Suprapubic skin (tissue), 4 donors: ENCODE measurements at places on chromosomes 6 and 20. TPM values are rescaled to one million over a fixed set of nuclear protein-coding genes. Genes with fewer than 3 reads are reported as not detected.
A peak's percentile ranks its signal among the peaks of the same experiment; 100 is the strongest.

DNA sequence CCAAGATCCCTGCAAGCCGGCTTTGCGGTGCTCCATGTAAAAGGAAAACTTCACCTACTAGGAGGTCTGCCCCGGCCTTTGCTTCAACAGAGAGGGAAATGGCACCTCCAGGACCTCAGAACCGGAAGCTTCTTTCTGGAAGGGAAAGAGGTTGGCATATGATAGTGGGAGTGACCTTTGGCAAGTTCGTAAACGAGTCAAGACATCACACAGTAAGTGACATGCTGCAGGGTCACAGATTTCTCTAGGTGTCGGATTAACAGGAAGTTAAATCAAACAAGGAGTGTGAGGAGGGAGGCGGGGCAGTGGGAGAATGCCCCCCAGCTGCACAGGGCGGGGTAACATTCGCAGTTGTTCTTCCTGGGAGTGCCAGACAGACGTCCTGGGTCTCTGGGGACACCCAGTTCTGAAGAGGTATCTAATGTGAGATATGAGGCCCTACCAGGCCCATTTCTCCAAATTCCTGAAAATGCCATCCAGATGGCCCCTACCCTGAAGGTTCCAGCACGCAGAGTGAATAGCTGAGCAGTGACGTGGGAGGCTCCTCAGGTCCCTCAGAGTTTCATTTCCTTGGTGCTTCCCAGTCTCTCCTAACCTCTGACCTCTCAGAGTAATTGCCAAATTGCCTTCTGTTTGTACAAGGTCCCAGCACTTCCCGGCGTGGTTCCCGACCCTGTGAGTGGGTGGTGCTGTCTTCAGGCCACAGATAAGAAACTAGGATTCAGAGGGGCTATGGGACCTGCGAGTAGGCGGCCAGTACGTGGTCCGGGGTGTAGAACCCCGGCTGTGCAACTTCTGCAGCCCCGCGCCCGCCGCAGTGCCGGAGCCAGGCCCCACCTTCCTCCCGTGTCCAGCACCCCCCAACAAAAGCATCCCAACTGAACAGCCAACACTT lies 1.9 kb downstream of the RRBP1 start:
- H3K27ac ChIP-seq: peak overlapping the region; percentile 95
- peaks cover 15% of the 10 kb centered on the region for H3K36me3 ChIP-seq
- H3K27me3 ChIP-seq: no peaks in the 10 kb centered on the region
- peak overlapping the region; percentile 75 for H3K4me3 ChIP-seq
- peak; percentile 79 for DNase-seq
- peaks cover 33% of the 10 kb centered on the region for H3K4me1 ChIP-seq

GRCh38 chr20:4283016-4283415 lies 267.7 kb upstream of the RNF24 start:
- H3K27ac ChIP-seq: no peak overlapping the region
- H3K27me3 ChIP-seq: peaks cover 11% of the 10 kb centered on the region
- H3K4me3 ChIP-seq: no peak overlapping the region
- no peaks in the 10 kb centered on the region for H3K4me1 ChIP-seq
- DNase-seq: no peak

DNA sequence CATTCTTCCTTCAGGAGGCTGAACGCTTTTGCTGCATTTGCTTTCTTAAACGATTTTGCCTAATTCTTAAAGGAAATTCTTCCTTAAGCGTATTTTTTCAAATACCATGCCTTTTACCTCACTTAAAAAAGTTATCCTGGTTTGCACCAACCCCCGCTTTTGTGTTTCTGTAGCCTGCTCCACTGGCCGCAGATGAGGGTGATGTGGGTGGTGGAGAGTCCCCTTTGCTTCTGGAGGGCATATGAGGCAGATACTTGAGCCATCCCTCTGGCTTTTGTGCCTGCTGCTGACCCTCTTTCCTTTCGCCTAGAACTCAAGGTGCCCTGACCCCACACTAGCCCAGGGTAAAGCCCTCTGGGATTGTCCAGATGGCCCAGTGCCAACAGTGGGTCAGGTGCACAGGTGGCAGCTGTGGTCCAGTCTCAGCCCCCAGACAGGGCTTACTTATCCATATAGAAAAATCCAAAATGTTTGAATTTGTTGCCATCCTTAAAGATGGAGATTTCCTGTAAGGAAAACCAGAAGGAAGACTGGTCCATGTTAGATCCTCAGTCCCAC lies 43.9 kb downstream of the SPATA2 start:
- no peak overlapping the region for H3K4me3 ChIP-seq
- no peak overlapping the region for H3K27ac ChIP-seq
- no peak for DNase-seq
- H3K27me3 ChIP-seq: no peaks in the 10 kb centered on the region
- H3K4me1 ChIP-seq: no peaks in the 10 kb centered on the region
- peaks cover 60% of the 10 kb centered on the region for H3K36me3 ChIP-seq

GRCh38 chr6:158009935-158010585 lies 28.4 kb downstream of the SYNJ2 start:
- peaks cover 15% of the 10 kb centered on the region for H3K4me1 ChIP-seq
- H3K36me3 ChIP-seq: no peaks in the 10 kb centered on the region
- no peak overlapping the region for H3K4me3 ChIP-seq
- no peak for DNase-seq
- no peaks in the 10 kb centered on the region for H3K27me3 ChIP-seq

The ENPP5 gene
- 2.2 TPM for total RNA-seq

DNA sequence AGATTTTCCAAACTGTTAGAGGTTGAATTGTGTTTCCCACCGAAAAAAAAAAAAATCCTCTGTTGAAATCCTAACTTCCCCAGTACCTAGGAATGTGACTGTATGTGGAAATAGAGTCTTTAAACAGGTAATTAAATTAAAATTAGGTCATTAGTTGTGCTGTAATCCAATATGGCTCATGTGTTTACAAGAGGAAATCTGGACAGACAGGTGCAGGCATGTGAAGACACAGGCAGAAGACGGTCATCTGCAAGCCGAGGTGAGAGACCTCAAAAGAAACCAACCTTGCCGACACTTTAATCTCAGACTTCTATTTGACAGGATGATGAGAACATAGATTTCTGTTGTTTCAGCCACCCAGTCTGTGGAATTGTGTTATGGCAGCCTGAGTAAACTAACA lies 28.6 kb upstream of the EZR start:
- H3K4me3 ChIP-seq: no peak overlapping the region
- H3K27ac ChIP-seq: peak overlapping the region; percentile 94
- DNase-seq: no peak
- H3K27me3 ChIP-seq: no peaks in the 10 kb centered on the region
- H3K4me1 ChIP-seq: peaks cover 44% of the 10 kb centered on the region
- no peaks in the 10 kb centered on the region for H3K36me3 ChIP-seq

The GJA10 gene
- total RNA-seq: not detected

DNA sequence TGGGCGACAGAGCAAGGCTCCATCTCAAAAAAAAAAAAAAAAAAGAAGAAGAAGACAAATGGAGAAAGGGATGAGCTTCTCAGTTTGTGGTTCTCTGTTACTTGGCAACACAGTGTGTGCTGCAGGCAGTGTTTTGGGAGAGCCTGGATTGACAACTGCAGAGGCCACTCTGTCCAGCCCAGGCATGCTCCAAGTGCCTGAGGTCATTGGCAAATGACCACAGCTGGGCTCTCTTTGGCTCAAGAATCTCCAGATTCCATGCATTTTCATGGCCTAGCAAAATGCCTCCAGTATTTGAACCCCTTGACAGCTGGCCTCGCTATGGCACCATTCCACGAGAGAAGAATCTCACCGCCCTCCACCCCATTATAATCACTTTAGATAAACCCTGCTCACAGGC lies 126.2 kb downstream of the ANKRD60 start:
- H3K36me3 ChIP-seq: no peaks in the 10 kb centered on the region
- no peak overlapping the region for H3K27ac ChIP-seq
- H3K4me3 ChIP-seq: no peak overlapping the region
- no peak for DNase-seq
- no peaks in the 10 kb centered on the region for H3K27me3 ChIP-seq

- H3K4me3 ChIP-seq: no peak overlapping the region
- DNase-seq: no peak
- no peaks in the 10 kb centered on the region for H3K4me1 ChIP-seq
- no peaks in the 10 kb centered on the region for H3K27me3 ChIP-seq
- no peak overlapping the region for H3K27ac ChIP-seq
- peaks cover 20% of the 10 kb centered on the region for H3K36me3 ChIP-seq
Observed at GRCh38 chr6:42599558-42599957, 35.7 kb downstream of the UBR2 start.

The BACH2 gene
- total RNA-seq: 17.0 TPM

- no peaks in the 10 kb centered on the region for H3K4me1 ChIP-seq
- no peaks in the 10 kb centered on the region for H3K27me3 ChIP-seq
- H3K27ac ChIP-seq: no peak overlapping the region
- DNase-seq: no peak
- no peaks in the 10 kb centered on the region for H3K36me3 ChIP-seq
Observed at GRCh38 chr6:104682722-104683643, 176.7 kb downstream of the HACE1 start.

DNA sequence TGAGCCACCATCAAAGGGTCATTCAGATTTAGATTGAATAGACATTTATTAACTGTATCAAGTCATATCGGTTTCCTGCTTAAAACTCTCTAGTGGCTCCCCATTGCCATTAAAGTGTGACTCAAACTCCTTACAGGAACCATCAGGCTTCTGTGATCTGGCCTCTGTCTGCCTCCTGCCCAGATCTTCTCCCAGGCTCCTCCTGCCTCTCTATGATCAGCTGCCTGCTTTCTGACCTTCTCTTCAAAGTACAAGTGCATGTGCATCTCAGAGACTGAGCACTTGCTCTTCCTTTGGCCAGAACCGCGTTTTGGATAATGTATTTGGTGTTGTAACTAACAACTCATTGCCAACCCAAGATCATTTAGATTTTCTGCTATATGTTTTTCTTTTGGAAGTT lies 52.7 kb downstream of the IL20RA start:
- H3K36me3 ChIP-seq: no peaks in the 10 kb centered on the region
- H3K4me1 ChIP-seq: peaks cover 41% of the 10 kb centered on the region
- peaks cover 2% of the 10 kb centered on the region for H3K27me3 ChIP-seq
- H3K4me3 ChIP-seq: no peak overlapping the region

The PRDM13 gene
- not detected for total RNA-seq

DNA sequence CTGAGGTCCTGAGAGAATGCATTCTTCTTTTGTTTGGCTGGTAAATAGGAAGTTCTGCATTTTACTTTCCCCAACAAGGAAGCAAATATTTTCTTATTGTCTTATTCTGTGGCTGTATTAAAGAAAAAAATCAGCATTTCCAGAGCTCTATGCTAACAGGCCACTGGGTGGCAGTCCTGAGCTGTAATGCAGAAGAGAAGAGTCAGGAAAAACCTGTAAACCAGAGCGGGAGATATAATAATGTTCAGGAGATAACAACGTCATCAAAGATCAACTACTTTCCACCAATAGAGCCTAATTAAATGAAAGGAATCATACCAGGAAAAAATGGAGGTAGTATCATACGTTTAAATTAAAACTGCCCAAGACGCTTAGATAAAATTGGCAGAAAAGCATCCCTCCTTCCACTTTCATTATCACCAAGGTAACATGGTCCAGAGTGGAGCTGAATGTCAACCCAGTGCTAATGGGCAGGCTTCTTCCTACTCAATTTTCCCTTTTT lies 55.6 kb upstream of the CARMIL1 start:
- no peak for DNase-seq
- peak overlapping the region; percentile 33 for H3K4me3 ChIP-seq
- H3K4me1 ChIP-seq: peaks cover 42% of the 10 kb centered on the region
- no peaks in the 10 kb centered on the region for H3K27me3 ChIP-seq
- no peaks in the 10 kb centered on the region for H3K36me3 ChIP-seq

- H3K36me3 ChIP-seq: no peaks in the 10 kb centered on the region
- DNase-seq: no peak
- H3K27me3 ChIP-seq: no peaks in the 10 kb centered on the region
- no peak overlapping the region for H3K4me3 ChIP-seq
- H3K27ac ChIP-seq: no peak overlapping the region
Observed at GRCh38 chr20:4549711-4550259, 171.9 kb upstream of the PRND start.

The MCHR2 gene
- total RNA-seq: not detected

DNA sequence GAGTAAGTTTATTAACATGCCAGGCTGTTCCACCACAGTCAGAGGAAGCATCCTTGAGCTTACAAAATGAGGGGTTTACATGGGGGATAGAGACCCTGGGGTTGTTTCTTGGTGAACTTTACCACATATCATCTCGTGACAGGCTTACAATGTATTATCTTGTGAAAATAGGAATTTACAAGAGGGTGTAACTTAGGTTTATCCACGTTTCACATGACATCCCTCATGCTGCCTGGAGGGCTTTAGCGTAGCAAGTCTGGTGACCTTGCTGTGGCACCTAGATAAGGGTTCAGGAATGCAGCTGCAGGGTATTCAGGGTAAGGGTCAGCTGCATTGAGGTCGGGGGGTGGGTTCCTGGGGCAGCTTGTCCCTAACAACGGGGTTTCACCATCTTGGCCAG lies 154.6 kb upstream of the ARG1 start:
- H3K27me3 ChIP-seq: no peaks in the 10 kb centered on the region
- H3K4me1 ChIP-seq: no peaks in the 10 kb centered on the region
- H3K4me3 ChIP-seq: no peak overlapping the region
- no peaks in the 10 kb centered on the region for H3K36me3 ChIP-seq
- no peak overlapping the region for H3K27ac ChIP-seq
- DNase-seq: no peak

The DDO gene
- 0.81 TPM for total RNA-seq

- no peak overlapping the region for H3K27ac ChIP-seq
- no peaks in the 10 kb centered on the region for H3K36me3 ChIP-seq
- no peak for DNase-seq
- no peaks in the 10 kb centered on the region for H3K27me3 ChIP-seq
- H3K4me3 ChIP-seq: no peak overlapping the region
Observed at GRCh38 chr6:166638573-166638964, 11.5 kb upstream of the RPS6KA2 start.

- H3K4me3 ChIP-seq: peak overlapping the region; percentile 47
- peaks cover 4% of the 10 kb centered on the region for H3K27me3 ChIP-seq
- no peaks in the 10 kb centered on the region for H3K36me3 ChIP-seq
- peaks cover 16% of the 10 kb centered on the region for H3K4me1 ChIP-seq
Observed at GRCh38 chr6:28977341-28978132, 27.6 kb downstream of the ZNF311 start.

DNA sequence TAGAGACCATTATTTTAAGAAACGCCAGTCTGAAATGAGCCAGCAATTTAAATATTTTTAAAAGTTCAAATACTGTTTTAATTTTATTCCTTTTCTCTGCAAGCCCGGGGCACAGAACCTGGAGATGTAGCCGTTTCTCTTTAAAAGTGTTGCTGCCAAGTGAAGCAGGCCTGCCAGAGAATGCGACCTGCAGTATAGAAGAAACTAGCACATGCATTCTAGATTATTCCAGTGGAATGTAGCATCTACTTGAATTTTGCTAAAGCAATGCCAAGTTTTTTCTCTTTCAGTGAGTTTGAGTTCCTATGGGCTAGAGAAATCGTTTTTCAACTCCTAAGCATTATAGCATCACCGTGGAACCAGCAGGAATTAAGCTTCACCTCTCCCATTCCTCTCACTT lies 101.3 kb downstream of the QRSL1 start:
- DNase-seq: no peak
- H3K4me3 ChIP-seq: no peak overlapping the region
- H3K27me3 ChIP-seq: no peaks in the 10 kb centered on the region
- no peak overlapping the region for H3K27ac ChIP-seq

- H3K4me1 ChIP-seq: peaks cover 4% of the 10 kb centered on the region
- H3K36me3 ChIP-seq: no peaks in the 10 kb centered on the region
- no peak overlapping the region for H3K4me3 ChIP-seq
- no peaks in the 10 kb centered on the region for H3K27me3 ChIP-seq
- no peak overlapping the region for H3K27ac ChIP-seq
- no peak for DNase-seq
Observed at GRCh38 chr6:139829576-139829975, 455.1 kb upstream of the CITED2 start.

The ZSCAN23 gene
- 4.8 TPM for total RNA-seq

The PREP gene
- total RNA-seq: 22.1 TPM

The TCF15 gene
- not detected for total RNA-seq

- no peak overlapping the region for H3K27ac ChIP-seq
- H3K36me3 ChIP-seq: no peaks in the 10 kb centered on the region
- peaks cover 14% of the 10 kb centered on the region for H3K4me1 ChIP-seq
Observed at GRCh38 chr20:3081641-3082040, 2.9 kb downstream of the AVP start.
